ENCODE measurements at places on chromosomes 11 and 22. TPM values are rescaled to one million over a fixed set of nuclear protein-coding genes. Genes with fewer than 3 reads are reported as not detected.

GRCh38 chr11:127000981-127001380 lies 411 bp upstream of the KIRREL3 start:
- H3K36me3 ChIP-seq, result no peaks in the 10 kb centered on the region
- H3K4me3 ChIP-seq, result no peak overlapping the region
- H3K27me3 ChIP-seq, result peaks cover 17% of the 10 kb centered on the region
- H3K27ac ChIP-seq, result no peak overlapping the region
- H3K4me1 ChIP-seq, result no peaks in the 10 kb centered on the region
- no peak for DNase-seq

DERL3 gene
- total RNA-seq, result 2.9 TPM

- no peaks in the 10 kb centered on the region for H3K36me3 ChIP-seq
- no peak for DNase-seq
- no peaks in the 10 kb centered on the region for H3K27me3 ChIP-seq
- H3K4me1 ChIP-seq, result no peaks in the 10 kb centered on the region
- H3K27ac ChIP-seq, result no peak overlapping the region
These were observed 61.6 kb downstream of the STK33 start for GRCh38 chr11:8532475-8532874.

- H3K27me3 ChIP-seq, result no peaks in the 10 kb centered on the region
- H3K4me1 ChIP-seq, result no peaks in the 10 kb centered on the region
- H3K27ac ChIP-seq, result no peak overlapping the region
- peaks cover 8% of the 10 kb centered on the region for H3K36me3 ChIP-seq
These were observed 4.3 kb upstream of the RGL4 start for GRCh38 chr22:23686416-23687024.

Measured in CD4-positive, alpha-beta memory T cell (primary cell).